B cell (primary cell): ENCODE measurements at places on chromosomes 16 and 17. TPM values are rescaled to one million over a fixed set of nuclear protein-coding genes. Genes with fewer than 3 reads are reported as not detected.
A peak's percentile ranks its signal among the peaks of the same experiment; 100 is the strongest.

DNA sequence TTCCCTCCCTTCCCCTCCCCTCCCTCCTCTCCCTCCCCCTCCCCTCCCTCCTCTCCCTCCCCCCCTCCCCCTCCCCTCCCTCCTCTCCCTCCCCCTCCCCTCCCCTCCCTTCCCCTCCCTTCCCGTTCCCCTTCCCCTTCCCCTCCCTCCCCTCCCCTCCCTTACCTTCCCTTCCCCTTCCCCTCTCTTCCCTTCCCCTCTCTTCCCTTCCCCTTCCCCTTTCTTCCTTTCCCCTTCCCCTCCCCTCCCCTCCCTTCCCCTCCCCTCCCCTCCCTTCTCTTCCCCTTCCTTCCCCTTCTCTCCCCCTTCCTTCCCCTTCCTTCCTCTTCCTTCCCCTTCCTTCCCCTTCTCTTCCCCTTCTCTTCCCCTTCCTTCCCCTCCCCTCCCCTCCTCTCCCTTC is 61.1 kb downstream of the EMP2 start:
- no peak for DNase-seq

GRCh38 chr16:12539185-12539929 is 264.3 kb downstream of the CPPED1 start:
- no peak for DNase-seq

DNA sequence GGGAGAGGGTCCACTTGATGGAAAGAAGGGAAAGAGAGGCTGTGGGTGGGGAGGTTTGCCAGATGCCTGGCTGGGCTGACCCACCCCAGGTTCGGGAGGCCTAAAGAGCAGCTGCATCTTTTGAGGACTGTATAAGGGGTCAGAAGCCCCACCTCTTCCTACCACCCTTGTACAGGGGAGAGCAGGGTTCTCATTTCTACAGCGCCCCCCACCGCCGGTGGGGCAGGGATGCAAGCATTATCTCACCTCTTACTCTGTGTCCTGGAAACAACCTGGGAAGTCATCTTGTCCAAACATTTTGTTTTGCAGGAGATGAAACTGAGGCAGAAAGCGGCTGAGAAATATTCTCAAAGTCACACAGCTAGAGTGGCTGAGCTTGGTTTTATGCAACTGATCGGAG is 22.5 kb upstream of the CCDC182 start:
- no peak for DNase-seq

GRCh38 chr17:36864827-36865430 is 72.3 kb upstream of the LHX1 start:
- DNase-seq = no peak

- no peak for DNase-seq
Observed at GRCh38 chr16:50711862-50712559, 18.6 kb downstream of the NOD2 start.

GRCh38 chr17:40958086-40958953 is 8.4 kb downstream of the KRT39 start:
- DNase-seq = no peak

GRCh38 chr16:82454152-82454551 is 172.6 kb upstream of the CDH13 start:
- no peak for DNase-seq

DNA sequence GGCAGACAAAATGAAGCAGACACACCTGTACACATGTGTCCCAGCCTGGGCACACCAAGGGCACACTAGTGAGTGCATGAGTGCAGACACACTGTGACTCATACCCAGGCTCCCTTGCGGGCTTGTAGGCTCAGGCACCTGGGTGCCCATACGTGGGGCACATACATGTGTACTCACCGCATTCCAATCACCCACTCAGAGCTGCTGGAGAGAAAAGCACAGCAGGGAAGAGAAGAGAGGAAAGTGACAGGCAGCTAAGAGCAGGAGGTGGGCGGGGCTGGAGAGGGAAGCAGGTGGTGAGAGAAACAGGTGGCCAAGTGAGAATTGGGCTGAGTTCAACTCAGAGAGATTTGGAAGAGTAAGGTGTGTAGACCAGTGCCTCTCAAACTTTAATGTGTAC is 54.0 kb downstream of the TMEM132E start:
- no peak for DNase-seq

- DNase-seq = no peak
Observed at GRCh38 chr17:14732211-14732610, 431.3 kb downstream of the HS3ST3B1 start.

GRCh38 chr17:79797492-79798298 is 818 bp upstream of the CBX8 start:
- peak; percentile 58 for DNase-seq

GRCh38 chr17:17568772-17569195 is 22.7 kb downstream of the PEMT start:
- peak; percentile 30 for DNase-seq

- DNase-seq = no peak
Observed at GRCh38 chr16:30914830-30915229, 8.5 kb upstream of the FBXL19 start.

DNA sequence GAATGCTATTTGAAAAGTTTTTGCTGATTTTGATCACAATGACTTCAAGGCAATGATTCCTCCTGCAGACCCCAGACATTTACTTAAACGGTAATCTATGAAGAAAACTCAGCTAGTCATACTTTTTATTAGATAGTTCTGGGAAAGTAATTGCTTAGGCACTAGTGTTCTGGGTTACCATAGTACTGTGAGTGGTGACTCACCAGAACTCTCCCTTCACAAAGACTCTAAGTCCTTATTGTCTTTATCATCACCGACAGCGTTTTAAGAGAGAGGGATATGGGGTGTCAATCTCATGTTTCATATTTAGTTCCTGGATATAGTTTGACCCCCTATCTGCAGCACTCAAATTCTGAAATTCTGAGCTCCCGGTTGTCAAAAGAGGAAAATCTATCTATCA is 43.0 kb upstream of the CDH8 start:
- DNase-seq = no peak

DNA sequence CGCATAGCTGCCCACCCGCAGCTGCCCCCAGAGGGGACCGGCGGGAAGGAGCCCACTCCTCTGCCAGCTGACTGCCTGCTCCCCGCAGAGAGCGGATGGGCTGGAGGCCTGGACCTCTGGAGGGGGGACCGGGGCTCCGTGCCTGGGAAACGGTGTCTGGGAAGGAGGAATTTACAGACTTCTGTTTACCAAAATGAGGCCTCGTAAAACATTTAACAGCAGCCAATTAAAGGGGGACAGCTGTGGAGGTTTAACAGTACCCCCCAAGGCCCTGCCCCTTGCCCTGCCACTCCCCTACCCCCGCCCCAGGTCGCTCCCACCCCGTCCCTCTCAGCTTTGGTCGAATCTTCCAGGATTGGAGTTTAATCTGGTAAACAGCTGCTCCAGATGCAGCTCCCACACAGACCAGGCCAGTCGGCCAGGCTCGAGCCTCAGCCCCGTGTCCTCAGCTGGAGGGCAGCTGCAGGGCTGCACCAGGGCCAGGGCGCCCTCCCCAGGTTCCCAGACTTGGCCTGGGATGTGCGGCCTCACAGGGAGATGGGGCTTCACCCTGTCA is 41.1 kb downstream of the BAHCC1 start:
- DNase-seq = no peak

The ATP2A1 gene
- total RNA-seq = 0.84 and 1.1 TPM in 2 replicates

The RUSF1 gene
- total RNA-seq = 98.8 and 103 TPM in 2 replicates

The IL21R gene
- 28.5 and 31.6 TPM in 2 replicates for total RNA-seq

The PIGS gene
- total RNA-seq = 52.3 and 55.1 TPM in 2 replicates

The ABCA6 gene
- 0.75 and 1.4 TPM in 2 replicates for total RNA-seq

The B9D1 gene
- 6.9 and 7.4 TPM in 2 replicates for total RNA-seq

The DNAAF8 gene
- total RNA-seq = 0.19 and 0.44 TPM in 2 replicates

The ELMO3 gene
- 8.3 and 9.6 TPM in 2 replicates for total RNA-seq

The DOC2A gene
- total RNA-seq = not detected in 2 replicates
